Anterior cingulate cortex (tissue), 58 donors: ENCODE measurements at places on chromosomes 1 and 21.

- DNase-seq = no peak
Observed at GRCh38 chr1:26693599-26694572, 1.9 kb upstream of the ARID1A start.

- DNase-seq = no peak
Observed at GRCh38 chr21:19523746-19524145, 1120.2 kb upstream of the TMPRSS15 start.

DNA sequence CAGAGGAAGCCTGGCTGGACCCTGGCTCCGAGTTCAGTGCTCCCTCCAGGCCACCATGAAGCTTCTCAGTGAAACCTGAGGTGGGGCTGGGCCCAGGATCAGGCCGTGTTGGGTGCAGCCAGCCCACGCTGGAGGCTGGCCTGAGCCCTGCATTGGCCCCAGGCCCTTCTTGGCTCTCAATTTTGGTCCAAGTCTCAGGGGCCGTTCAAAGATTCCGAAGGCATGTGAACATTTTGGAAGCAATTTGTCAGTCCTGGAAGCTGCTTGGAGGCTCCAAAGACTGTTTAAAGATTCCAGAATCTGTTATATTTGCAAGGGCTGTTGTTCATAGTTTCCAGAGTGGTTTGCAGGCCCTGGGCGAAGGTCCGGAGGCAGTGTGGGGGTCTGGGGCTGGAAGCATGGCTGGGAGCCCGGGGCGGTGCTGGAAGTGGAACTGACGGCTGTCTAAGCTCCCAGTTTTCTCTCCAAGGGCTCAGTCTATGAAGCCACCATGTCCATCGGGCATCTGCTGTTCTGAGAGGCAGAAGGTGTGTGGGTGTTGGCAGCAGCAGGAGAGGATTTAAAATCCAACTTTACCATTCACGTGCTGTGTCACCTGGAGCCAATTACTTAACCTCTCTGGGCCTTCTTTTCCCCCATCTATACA lies 104.9 kb downstream of the EPHB2 start:
- DNase-seq = no peak

DNA sequence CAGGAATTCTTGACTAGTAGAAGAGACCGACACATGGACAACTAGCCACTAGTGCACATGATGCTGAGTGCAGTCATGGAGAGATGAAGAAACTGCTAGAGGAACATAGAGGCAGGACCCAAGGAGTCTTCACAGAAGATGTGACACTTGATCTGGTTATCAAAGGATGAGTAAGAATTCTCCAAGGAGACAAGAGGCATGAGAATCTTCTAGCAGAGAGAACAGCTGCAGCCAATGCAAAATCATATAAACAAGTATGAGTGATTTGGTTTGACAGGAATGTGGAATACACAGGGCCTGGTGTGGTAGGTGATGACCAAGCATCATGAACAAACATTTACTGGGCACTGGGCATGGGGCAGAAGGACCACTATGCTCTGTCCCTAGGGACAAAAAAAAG lies 140.9 kb upstream of the CTTNBP2NL start:
- no peak for DNase-seq

DNA sequence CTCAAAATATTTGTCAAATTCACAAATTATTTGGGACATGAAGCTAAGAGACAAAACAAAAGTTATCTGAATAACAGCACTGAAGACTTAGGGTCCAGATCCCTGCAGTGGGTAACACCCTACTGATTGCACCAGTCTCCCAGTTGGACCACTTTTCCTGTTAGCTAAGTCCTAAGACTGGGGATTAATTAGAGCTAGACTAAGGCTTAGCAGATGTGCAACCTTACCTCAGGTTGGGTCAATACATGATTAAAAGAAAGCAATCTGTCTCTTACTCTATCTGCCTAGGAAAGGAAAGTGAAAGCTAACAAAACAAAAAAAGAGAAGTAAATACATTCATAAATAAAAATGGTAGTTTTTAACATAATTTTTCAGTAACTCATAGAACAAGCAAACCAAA lies 737.2 kb upstream of the CHRM3 start:
- no peak for DNase-seq

DNA sequence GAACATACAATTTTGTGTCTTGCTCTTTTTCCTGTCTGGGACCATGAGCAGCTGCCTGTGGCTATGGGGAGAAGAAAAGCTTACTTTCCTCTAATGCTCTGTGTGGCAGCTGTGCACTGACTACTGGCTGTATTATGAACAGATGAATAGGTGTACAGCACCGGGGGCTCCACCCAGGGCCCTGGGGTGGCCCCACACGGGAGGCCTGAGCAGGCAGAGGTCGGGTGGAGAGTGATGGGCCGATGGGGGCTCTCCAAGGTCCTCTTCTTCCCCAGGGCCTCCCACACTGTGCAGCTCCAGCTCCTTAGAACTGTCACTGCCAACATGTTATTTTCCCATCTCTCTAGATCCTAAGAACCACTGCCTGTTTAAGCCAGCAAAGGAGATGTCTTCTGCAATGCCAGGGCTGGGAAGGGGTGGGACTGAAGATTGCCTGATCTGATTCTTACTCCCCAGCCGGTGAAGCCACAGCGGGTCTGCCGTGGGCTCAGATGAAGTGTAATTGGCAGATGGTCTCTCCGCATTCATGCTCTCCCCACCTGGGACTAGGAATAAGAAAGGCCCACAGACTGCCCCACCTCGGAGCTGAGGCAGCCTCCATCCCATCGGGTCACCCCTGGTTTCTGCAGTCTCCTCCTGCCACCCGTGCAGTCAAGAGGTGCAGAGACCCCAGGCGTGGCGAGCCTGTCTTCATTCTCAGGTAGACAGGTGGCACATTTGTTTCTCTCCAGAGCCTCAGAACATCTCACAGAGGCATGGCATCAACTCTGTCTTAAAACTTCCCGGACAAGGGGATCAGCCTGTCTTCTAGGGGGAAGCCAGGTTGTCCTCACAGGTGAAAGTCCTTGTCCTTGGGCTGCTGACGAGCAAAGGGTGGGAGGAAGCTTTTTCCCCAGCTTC lies 186.5 kb upstream of the GALNT2 start:
- DNase-seq = no peak

DNA sequence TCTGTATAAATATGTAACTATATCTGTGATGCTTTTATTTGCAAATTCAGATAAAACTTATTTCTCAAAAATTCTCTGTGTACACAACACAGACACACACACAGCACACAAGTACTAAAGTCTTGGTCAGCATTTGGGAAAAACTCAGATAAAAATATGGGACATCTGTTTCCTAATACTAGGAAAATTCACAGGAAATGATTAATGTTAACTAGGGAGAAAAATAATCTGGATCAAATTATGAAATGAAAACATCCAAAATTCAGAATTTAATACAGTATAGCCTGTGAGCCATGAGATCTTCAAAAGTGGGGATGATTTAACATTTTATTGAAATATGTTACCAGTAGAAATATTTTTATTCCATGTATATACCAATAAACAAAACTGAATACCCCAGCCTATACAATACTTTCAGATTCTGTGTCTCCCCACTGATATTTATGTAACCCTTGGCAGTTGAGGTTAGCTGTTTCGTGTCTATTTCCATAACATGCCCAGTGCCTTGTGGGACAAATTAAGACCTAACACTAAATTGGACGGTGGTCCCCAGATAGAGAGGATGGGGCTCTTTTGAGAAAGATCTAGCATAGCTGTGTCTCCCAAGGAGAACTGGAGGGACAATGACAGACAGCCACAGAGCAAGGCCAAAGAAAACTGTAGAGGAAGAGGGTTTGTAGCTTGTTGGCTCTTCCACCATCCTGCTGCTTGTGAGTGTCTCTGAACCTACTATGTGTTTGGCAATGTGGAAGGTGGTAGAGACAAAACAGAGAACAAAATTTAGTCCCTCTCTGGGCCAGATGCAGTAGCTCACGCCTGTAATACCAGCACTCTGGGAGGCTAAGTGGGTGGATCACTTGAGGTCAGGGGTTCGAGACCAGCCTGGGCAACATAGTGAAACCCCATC lies 47.2 kb downstream of the GNG12 start:
- no peak for DNase-seq

- DNase-seq = no peak
Observed at GRCh38 chr1:18043871-18044270, 63.7 kb upstream of the IGSF21 start.

GRCh38 chr1:205954819-205955404 lies 11.7 kb upstream of the SLC26A9 start:
- DNase-seq = no peak

DNA sequence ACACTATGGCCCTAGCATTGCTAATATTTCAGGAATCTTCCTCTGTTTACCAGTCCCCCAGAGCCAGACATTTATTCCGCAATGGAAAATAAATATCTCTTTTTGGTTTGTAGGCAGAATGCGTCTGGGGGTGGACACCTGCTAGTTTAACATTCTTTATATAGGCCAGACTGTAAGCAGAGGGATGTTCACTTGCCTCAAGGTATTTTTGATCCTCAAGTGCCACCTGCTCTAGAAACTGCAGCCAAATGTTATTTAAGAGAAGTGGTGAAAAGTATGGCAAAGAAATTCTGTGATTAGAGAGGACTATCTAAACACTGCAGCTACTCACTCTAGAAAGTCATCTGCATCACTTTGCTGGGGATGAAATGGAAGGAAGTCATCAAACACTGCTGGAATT lies 164.7 kb downstream of the NEGR1 start:
- DNase-seq = no peak

- DNase-seq = no peak
Observed at GRCh38 chr1:106937104-106937503, 119.4 kb upstream of the PRMT6 start.

GRCh38 chr1:240149484-240150094 lies 57.9 kb downstream of the FMN2 start:
- no peak for DNase-seq

- DNase-seq = no peak
Observed at GRCh38 chr1:109769330-109770078, 5.8 kb upstream of the EPS8L3 start.

DNA sequence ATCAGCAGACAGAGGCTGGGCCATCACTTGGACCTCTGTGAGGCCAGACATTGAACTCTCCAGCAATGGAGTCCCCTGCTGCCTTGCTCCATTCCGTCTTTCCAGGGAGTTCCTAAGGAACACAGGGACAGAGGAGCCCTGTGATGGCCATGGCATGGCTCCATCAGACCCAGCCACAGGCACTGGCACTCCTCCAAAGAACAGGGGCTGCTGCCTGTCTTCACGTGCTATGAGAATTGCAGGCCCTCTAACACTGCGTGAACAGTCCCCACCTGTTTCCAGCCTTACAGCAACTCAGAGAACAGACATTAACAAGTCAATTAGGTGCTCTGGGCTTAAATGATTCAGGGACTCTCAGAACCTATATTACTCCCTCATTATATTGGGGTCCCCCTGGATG lies 140.8 kb downstream of the ASTN1 start:
- DNase-seq = peak; percentile 15
